ENCODE measurements at places on chromosomes 16 and 17. TPM values are rescaled to one million over a fixed set of nuclear protein-coding genes. Genes with fewer than 3 reads are reported as not detected.

GNAO1 gene
- total RNA-seq, result 8.3 TPM

GNG13 gene
- total RNA-seq, result 1.0 TPM

NPIPB8 gene
- 0.92 TPM for total RNA-seq

NLE1 gene
- 9.0 TPM for total RNA-seq

MT1G gene
- 7.3 TPM for total RNA-seq

HSPB9 gene
- 0.28 TPM for total RNA-seq

MEIOC gene
- total RNA-seq, result not detected

SULT1A4 gene
- total RNA-seq, result 13.1 TPM

CDH5 gene
- total RNA-seq, result 17.0 TPM

NPIPA2 gene
- 4.9 TPM for total RNA-seq

GRCh38 chr17:80316927-80317705 lies 56.5 kb downstream of the RNF213 start:
- DNase-seq, result no peak

DNA sequence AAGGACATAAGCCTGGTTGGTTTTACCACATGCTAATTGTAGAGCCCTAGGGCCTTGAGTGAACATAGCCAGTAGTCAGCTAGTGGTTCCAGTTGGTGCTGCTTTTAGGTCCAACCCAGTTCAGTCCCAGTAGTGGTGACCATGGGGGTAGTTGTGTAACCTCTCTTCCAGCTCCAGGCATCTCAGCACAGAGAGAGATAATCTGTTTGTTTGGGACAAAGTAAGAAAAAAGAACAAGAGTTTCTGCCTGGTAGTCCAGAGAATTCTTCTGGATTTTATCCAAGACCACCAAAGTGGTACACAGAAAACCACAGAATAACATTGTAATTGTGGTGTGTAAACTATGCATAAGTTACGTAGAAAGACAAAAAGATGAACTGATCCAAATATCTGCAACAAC lies 5.2 kb upstream of the CCL13 start:
- DNase-seq, result no peak

DNA sequence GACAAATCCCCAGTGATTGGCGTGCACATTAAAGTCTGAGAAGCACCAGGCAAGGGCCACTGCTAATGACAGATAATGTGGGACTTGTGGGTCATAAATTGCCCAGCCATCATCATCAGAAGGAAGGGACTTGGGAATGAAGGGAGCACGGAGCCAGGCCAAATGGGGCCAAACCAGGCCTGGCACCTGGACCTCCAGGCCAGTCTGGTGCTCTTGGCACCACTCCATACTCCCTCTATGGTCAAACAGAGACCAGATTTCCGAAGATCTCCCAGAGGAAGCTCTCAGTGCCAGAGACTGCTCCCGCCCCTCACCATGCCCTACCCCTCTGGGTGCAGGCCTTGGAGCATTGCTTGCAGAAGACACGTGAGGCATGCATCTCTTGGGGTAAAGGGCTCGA lies 142.2 kb downstream of the CCDC182 start:
- DNase-seq, result no peak

- no peak for DNase-seq
Observed at GRCh38 chr17:13253733-13254410, 236.0 kb upstream of the ELAC2 start.

GRCh38 chr17:41925991-41926590 lies 4.3 kb upstream of the ODAD4 start:
- DNase-seq, result peak; percentile 50

GRCh38 chr17:17934806-17935205 lies 37.4 kb downstream of the TOM1L2 start:
- no peak for DNase-seq

- no peak for DNase-seq
Observed at GRCh38 chr16:88061346-88062110, 110.3 kb downstream of the BANP start.

DNA sequence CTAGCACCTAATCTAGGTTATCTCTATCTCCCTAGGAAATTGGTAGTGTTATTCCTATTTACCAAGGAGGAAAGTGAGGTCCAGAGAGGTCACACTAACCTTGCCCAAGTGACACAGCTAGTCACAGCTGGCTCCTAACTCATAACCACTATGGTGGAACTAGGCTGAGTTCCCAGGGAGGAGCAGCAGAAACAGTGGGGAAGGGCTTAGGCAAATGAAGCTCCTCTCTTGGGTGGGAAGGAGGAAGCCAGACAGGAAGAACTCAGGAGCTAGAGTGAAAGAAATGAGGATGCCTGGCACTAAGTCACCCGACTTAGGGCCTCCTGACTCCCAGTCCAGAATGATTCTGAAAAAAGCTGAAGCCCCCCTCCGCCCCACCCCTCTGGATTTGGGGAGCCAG lies 34.5 kb downstream of the PSME3IP1 start:
- no peak for DNase-seq

GRCh38 chr16:89118361-89119165 lies 24.9 kb downstream of the ACSF3 start:
- peak; percentile 25 for DNase-seq

- DNase-seq, result no peak
Observed at GRCh38 chr16:72474501-72475123, 302.7 kb upstream of the PMFBP1 start.

GRCh38 chr16:4180511-4180910 lies 61.4 kb downstream of the SRL start:
- DNase-seq, result no peak

Data from mucosa of descending colon (tissue), 3 donors.